T47D (cell line): ENCODE measurements at places on chromosomes 3 and 15.
A peak's percentile ranks its signal among the peaks of the same experiment; 100 is the strongest.

- DNase-seq: no peak
These were observed 252.0 kb downstream of the UBE2E2 start for GRCh38 chr3:23455084-23455483.

GRCh38 chr3:11548721-11549131 lies 95.0 kb downstream of the VGLL4 start:
- DNase-seq: no peak

GRCh38 chr3:111715911-111716523 lies 120.9 kb upstream of the ZBED2 start:
- DNase-seq: peak; percentile 79

DNA sequence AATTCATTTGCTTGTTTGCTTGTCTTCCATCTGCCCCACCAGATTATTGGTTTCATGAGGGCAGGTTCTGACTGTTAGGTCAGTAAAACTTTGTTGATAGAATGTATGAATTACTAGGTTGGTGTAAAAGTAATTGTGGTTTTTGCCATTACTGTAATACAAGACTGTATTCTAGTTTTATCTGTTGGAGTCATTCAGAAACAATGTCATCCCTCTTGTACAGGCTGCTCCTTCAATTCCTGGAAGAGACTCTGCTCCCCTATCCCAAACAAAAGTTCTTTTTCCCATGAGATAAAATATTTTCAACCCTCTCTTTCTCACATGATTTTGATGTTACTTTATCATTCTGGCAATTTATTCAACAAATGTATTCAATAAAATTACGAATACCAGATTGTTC lies 115.0 kb downstream of the CHST2 start:
- DNase-seq: no peak

DNA sequence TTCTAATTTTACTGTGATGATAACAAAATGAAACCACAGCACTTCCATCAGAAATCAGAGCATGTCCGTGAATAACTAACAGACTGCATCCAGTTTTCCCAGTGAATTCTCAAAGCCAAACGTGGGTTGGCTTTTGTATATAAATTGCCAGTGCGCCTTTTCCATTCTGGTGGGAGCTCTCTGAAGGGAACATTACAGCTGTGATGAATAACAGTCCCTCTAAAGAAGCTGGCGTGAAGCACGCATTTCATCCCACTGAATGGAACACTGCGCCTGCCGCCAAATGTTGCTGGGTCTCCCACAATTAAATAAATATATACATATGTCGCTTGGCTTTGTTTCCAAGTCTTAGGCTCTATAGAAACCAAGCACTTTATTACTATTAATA lies 113.0 kb upstream of the PFN2 start:
- no peak for DNase-seq

DNA sequence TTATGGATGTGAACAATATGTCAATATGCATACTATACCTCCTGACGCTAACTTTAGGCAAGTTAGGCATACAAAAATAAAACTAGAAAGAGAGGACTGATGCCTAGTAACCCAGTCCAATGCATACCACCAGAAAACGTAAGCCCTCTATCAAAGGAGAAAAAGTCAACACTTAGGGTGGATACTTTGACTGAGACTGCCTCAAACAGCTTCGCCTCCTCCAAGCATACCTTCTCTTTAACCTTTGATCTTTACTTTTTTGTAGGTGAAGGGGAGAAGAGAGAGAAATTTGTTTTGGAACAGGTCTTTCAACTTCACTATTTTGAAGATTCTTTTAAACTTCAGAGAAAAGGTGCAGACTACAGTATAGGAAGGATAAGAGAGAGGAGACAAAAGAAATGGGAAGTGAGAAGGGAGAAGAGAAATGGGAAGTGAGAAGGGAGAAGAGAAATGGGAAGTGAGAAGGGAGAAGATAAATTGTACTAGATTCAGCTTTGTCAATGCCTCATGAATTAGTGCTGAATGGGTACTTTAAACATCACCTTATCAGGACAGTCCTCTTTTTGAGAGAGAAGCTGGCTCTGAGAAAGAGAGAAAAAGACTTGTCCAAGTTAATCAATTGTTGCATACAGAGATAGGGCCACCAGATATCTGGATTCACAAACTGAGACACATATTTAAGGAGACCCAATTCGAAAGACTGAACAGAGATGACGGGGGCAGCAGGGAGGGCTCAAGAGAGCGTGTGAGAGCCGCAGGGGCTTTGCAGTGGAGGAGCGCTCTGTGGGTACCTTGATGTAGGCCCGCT lies 1.0 kb downstream of the P3H2 start:
- DNase-seq: no peak

DNA sequence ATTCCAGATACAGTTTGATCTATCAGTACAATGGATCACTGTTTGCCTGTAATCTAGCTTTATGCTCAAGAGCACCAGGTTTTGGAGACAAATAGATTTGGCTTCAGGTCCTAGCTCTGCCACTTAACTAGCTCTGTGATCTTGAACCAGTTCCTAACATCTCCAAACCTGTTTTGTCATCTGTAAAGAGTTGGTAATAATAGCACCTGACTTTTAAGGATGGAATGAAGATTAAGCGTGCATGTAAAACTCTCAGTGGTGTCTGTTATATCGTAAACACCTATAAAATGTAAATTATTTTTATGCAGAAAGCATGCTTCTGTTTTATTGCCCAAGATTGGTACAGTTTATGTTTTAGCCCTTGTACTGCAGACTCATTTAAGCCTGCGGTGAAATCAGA lies 36.5 kb downstream of the ZFAND6 start:
- no peak for DNase-seq

DNA sequence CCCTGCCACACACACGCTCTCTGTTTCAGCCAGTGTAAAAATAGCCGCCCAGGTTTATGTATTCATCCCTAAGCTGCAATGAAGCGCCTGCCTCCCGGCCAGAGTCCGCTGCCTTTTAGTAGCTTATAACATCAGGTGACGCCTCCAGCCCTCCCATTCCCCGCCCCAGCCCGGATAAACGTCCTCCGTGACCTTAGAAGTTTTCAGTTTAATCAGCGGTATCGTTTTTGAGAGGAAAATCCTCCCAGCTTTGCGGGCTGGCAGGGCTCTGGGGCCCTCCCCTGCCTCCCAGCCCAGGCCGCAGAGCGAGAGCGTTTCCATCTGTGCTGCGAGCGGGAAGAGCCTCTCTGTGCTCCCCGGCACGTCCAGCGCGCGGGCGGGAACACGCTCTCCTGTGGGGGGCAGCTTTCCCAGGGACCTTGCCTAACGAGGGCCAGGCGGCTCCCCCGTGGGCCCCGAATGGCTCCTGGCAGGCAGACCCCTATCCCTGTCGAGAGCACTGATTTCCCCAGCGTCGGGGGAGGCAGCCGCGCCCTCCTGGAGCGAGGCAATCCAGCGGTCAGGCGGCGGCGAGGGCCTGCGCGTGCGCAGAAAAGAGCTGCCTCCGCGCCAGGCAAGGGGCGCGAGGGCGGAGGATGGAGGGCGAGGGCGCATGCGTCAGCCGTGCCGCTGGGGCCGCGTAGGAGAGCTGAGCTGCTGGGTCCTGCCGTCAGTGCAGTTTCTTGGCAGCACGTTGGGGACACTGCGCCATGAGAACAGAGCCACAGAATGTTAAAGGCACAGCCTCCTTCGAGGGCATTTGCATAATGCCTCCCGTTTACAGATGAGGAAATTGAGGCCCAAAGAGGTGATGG lies 71.1 kb downstream of the CCNL1 start:
- DNase-seq: peak; percentile 94

- DNase-seq: no peak
These were observed 7.4 kb downstream of the MESD start for GRCh38 chr15:80982205-80982604.

GRCh38 chr3:129567939-129568338 lies 25.0 kb downstream of the H1-8 start:
- DNase-seq: no peak
